Testis (tissue), 5 donors: ENCODE measurements at places on chromosomes 1 and 21.

GRCh38 chr1:89698020-89698560, 65.2 kb downstream of the LRRC8C start:
- no peak for DNase-seq

GRCh38 chr21:27058673-27059605, 92.1 kb upstream of the ADAMTS5 start:
- DNase-seq = no peak

DNA sequence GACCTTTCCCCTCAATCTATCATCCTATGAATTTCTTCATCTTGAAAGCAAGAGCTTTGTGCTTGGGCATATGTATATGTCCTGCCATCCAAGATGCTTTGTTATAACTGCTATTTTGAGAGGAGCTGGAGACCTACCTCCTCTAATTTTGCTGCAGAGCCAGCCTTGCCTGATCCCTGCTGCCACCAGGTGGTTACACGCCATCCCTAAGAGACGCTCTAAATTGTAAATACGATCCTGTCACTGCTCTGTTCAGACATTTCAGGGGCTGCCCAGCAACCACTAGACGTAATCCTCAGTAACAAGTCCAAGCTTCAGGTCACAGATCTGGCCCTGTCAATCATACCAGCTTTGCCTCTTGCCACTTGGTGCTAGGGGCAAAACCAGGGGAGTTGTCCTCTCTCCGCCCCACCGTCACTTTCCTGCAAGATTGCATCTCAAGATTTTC, 32.9 kb downstream of the GPA33 start:
- peak; percentile 80 for DNase-seq

DNA sequence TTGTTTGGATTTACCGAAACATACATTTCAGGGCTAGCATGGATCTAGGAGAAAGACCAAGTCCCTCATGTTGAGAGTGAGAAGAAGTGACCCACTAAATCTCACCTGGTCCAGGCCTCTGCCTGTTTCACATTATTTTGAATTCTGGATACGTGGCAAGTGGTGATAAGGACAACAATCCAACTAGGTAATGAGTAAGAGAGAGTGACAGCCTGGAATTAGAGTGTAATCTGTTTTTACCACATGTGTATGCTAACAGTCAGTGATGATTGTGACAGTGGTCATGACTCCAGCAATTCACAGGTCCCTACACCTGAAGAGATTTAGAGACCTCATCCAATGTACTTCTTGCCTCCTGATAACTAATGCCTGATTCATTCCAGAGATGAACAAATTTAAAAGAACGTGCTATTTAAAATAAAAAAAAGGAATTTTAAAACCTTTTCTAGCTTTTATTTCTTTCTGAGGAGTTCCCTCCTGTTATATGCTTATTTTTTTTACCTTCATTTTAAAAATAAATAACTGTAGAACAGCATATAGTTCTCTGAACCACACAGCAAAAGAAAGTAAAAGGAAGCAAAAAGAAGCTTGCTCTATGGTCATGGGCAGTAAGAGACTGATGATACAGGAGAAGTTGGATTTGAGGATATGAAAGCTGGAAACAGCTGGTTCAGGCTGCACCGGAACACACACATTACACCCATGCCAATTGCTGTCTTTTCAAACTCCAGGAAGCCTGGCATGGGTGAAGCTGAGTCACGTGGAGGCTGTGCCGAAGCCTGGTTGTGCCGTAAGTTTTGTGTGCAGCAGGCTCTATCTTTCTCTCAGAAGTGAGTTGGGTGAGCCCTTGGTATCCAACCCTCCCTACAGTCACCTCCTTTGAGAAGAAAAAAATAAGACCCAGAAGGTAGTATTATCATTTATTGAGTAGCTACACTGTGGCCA, 14.7 kb downstream of the C1orf116 start:
- peak; percentile 45 for DNase-seq

DNA sequence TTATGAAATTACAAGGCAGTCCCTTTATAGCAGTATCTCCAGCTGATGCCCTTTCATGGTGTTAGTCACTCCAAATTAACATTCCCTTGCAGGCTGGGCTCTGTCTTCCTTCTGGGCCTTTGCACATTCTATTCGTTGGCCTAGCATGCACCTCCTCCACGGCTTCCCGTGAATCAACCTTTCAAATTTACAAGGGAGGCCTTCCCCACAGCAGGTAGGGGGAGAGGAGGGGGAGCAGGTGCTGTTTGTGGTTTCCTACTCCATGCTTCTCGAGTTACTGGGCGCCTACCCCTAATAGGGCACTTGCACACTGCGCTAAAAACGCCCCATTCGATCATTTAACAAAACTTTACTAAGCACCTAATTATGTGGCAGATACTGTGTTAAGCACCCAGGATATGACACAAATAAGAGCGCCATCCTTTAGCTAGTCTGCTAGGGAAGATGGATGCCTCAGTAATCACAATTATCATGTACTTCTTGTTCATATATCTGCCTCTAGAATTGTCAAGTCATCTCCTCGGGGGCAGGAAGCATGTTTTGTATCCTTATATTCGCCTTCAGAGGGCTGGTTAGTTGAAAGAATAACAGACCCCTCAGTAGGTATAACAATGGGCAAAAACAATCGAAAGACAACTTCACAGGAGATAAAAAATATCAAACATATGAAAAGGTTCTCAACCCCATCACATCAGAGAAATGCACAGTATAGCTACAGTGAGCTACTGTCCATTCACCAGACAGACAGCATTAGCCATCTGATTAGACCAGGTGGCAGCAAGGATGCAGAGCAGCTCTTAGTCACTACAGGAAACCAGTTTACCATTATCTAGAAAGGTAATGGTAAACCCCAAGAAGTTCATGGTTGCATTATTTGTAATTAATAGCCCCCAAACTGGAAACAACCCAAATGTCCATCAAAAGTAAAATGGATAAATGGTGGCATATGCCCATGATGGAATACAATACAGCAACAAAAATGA, 1.7 kb upstream of the ADAR start:
- no peak for DNase-seq

- DNase-seq = no peak
These were observed 132.7 kb upstream of the RUNX3 start for GRCh38 chr1:25062621-25063255.

DNA sequence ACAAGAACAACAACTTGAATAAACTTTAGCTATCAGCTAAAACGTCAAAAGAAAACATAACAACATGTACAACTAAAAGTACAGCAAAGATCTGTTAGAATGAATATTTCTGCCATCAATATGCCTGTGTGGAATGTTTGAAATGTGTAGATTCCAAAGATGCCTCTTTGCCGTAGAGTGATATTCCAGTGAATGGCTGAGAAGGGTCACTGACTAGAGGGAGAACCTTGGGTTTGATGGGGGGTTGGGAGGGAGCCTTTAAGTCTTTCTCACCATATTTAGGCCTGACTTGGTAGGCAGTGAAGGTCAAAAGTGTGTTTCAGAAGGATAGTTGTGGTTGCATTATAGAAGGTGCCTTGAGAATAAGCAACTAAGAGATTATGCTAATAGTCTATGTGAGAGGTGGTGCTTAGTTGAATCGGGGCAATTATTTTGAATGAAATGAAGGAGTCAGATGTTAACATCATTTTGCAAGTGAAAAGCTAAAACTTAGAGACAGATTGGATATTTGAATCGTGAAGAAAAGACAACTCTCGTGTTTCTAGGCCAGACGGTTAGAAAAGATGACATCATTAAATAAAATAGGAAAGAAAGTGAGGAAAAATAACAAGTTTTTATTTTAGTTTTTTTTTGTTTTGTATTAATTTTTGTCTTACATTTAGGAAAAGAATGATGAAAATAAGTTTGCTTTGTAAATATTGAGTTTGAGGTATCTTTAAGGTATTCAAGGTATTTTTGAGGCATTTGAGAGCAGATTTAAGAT, 53.8 kb downstream of the PLA2G4A start:
- DNase-seq = no peak

GRCh38 chr1:6108937-6109614, 63.4 kb downstream of the KCNAB2 start:
- no peak for DNase-seq

DNA sequence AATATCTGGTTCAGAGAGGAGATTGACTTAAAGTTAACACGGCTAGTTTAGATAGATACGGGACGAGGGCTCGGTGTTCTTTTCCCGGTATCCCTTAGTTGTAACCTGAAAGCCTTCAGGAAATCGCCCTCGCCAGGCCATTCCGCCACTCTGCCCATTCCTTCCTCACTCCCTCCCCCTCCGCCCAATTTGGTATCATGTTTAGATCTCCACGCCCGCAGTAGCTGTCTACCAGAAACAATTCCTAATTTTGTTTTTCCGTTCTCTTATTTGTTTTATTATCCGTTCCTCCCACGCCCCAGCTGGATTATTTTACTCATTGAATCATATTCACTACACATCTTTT, 685 bp upstream of the VAMP4 start:
- DNase-seq = peak; percentile 78

- DNase-seq = no peak
These were observed 144.5 kb downstream of the AKT3 start for GRCh38 chr1:243705585-243705984.

DNA sequence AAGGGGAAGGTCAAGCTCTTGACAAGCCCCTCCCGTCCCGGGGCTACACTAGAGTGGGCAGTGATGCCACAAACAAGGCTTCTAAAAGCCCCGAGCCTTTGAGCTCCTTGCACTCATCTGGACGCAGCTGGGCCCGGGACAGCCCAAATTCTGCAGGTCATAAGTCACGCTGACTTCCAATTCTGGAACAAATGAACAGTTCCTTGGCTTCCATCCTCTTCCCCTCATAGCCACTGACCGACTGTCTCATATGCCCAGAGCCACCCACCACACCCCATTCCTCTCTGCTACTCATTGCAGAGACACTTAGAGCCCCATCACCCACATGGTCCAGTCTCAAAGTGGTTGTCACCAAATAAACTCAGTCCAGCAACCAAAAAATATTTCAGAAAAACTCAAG, 32.8 kb upstream of the PRELP start:
- DNase-seq = no peak

DNA sequence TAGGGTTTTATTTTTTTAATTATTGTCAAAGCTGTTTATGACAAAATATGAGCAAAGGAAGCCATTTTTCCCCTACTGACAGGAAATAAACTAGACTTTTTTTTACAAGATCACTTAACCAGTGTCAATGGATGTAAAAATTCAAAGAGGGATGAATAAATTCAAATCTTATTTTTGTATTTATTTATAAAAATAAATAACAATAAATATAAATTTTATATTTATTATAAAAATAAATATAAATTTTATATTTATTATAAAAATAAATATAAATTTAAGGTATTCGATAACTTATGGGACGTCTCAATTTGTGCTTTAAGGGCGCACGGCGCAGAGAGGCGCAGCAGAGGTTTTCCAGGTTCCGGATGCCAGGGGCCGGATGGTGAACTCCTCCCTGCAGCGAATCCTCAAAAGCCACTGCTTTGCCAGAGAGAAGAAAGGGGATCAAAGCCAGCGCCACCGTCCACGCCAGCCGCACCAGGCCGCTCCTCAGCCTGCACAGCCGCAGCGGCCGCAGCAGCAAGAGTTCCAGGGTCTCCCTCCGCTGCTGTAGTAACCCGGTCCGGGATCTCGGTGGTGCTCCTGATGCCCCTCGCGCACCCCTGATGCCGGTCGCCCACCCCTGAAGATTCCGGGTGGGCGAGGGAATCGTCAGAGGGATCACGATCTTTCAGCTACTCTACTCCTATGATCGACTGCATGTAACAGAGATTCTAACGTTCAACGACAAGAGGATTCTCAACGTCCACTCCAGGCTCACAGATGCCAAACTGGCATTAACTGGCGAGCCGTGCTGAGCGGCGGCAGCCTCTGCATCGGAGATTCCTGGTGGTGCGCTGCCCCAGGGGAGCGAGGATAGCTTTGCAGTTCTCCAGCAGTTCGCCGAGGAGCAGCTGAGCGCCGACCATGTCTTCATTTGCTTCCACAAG, 28.5 kb upstream of the RLF start:
- DNase-seq = peak; percentile 38

GRCh38 chr1:43952731-43953346, 6.1 kb downstream of the IPO13 start:
- no peak for DNase-seq

GRCh38 chr1:200530623-200531261, 89.8 kb downstream of the KIF14 start:
- DNase-seq = no peak

GRCh38 chr1:121518726-121519041, 333.9 kb downstream of the SRGAP2C start:
- DNase-seq = no peak

- DNase-seq = no peak
These were observed 18.8 kb upstream of the SCCPDH start for GRCh38 chr1:246705368-246705767.

- DNase-seq = no peak
These were observed 160.9 kb downstream of the PBX1 start for GRCh38 chr1:164719676-164720439.

- DNase-seq = no peak
These were observed 34.2 kb upstream of the TTC34 start for GRCh38 chr1:2835650-2836159.

DNA sequence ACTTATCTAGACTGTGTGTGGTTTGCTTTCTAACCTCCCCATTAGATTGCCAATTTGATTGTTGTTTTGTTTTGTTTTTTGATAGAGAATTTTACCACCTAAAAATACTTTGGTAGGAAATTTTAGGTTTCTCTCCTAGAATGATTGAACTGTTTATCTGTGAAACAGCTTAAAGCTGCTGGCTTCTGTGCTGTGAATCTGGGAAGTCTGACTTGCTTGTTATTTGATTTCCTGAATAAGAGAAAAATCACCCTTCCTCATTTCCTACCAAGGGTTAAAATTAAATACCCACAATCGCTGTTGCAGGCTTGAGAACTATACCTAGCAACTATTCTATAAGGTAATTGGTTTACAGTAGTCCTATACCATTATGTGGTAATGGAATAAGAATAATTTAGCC, 198.9 kb upstream of the CACYBP start:
- DNase-seq = no peak

DNA sequence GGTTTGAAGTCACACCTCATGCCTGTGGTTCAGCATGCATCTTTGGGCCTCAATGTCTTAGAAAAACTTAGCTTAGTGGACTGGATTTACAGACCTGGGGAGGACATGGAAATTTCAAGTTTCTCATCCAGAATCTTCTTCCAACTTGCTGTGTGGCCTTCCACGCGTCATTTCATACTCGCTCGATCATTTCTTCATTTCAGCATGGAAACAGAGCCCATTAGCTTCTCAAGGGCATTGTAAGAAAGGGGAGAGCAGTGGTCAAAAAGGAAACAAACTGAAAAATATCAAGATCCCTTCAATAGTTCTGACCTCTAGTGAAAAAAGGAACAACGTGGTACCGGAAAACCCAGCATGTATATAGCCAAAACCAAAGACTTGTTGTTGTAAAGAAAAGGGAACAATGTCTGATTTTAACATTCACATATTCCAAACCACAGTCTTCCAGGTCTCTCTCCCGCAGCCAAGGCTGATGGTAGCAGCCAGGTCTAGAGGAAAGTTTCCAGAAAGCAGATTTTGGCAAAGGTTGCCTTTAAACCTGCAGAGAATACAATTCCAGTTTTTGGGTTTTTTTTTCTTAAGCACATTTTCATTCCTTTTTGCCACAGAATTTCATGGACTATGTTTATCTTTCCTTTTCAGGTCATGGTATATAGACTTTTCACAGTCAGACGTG, 97.0 kb upstream of the CDC42BPA start:
- no peak for DNase-seq
